H1 (cell line): ENCODE measurements at places on chromosomes 6 and 20.

GRCh38 chr6:130831607-130832006 is 4.4 kb downstream of the SMLR1 start:
- H3K27ac ChIP-seq, result no peak overlapping the region
- DNase-seq, result no peak
- H3K27me3 ChIP-seq, result no peaks in the 10 kb centered on the region
- H3K4me1 ChIP-seq, result no peaks in the 10 kb centered on the region
- H3K4me3 ChIP-seq, result no peak overlapping the region
- H3K36me3 ChIP-seq, result no peaks in the 10 kb centered on the region

GRCh38 chr6:125792680-125793079 is 1.9 kb downstream of the NCOA7 start:
- H3K4me1 ChIP-seq, result peaks cover 3% of the 10 kb centered on the region; the same call in 1 of the 2 replicates
- no peak for DNase-seq
- H3K27ac ChIP-seq, result no peak overlapping the region
- H3K4me3 ChIP-seq, result no peak overlapping the region
- no peaks in the 10 kb centered on the region for H3K27me3 ChIP-seq

DNA sequence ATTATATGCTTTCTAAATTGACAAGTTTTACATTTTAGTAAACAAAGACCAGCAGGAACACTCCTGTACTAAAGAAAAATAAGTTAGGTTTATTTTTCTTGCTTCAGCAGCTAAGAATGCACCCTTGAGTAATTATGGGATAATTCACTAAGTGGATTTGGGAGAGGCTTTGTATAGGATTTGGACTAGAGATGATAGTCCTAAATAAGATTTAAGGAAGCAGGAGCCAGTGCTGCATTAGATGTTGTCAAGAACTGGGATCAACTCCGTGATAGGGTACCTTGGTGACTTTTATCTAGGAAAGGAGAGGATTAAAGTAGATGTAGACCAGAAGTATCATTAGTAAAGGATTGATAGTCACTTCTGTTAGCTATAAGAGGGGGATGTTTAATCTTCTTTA is 4.1 kb upstream of the C6orf141 start:
- H3K27me3 ChIP-seq, result no peaks in the 10 kb centered on the region
- no peak overlapping the region for H3K4me3 ChIP-seq
- no peaks in the 10 kb centered on the region for H3K36me3 ChIP-seq
- H3K27ac ChIP-seq, result no peak overlapping the region

GRCh38 chr20:19683188-19683587 is 74.9 kb upstream of the RIN2 start:
- DNase-seq, result no peak
- H3K27me3 ChIP-seq, result no peaks in the 10 kb centered on the region
- H3K4me3 ChIP-seq, result no peak overlapping the region
- peaks cover 7% of the 10 kb centered on the region for H3K4me1 ChIP-seq
